ENCODE measurements at places on chromosomes 4 and X. TPM values are rescaled to one million over a fixed set of nuclear protein-coding genes. Genes with fewer than 3 reads are reported as not detected.

The CD40LG gene
- not detected for total RNA-seq

The FAM9A gene
- total RNA-seq, result not detected

The TRPC5OS gene
- 107 TPM for total RNA-seq

The TRAPPC11 gene
- 27.6 TPM for total RNA-seq

The FRG1 gene
- total RNA-seq, result 53.4 TPM

The FOXR2 gene
- total RNA-seq, result 1.2 TPM

DNA sequence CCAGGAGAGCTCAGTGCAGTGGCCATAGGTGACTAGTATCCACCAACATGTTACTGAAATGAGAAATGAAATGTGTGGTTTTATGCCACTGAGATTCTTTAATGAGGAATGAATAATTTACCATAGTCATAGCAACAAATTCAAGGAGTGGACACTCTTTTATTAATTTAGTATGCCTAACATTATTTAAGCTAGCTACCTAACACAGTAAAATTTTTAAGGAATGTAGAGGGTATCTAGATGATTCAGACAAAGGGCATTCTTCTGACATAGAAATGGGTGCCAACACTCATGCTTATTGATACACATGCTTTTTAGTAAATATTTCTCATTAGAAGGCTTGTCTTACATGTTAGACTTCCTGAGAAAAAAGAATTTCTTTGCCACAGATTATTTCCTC is 33.3 kb upstream of the SULT1B1 start:
- no peak for DNase-seq

- no peak for DNase-seq
These were observed 139.9 kb downstream of the CHIC2 start for GRCh38 chr4:53924333-53925049.

DNA sequence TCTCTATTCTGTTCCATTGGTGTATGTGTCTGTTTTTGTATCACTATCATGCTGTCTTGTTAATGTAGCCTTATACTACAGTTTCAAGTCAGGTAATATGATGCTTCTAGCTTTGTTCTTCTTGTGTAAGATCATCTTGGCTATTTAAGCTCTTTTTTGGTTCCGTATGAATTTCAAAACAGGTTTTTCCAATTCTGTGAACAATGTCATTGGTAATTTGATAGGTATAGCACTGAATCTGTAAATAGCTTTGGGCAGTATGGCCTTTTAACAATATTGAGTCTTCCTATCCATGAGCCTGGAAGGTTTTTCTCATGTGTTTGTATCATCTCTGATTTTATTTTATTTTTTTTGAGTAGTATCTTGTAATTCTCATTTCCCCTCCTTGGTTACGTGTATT is 94.3 kb downstream of the ANAPC10 start:
- DNase-seq, result no peak

- no peak for DNase-seq
These were observed 801 bp upstream of the ZC4H2 start for GRCh38 chrX:64977051-64977450.

Data from prostate gland (tissue), 2 donors.